H9 (cell line): ENCODE measurements at places on chromosomes 4 and X.
A peak's percentile ranks its signal among the peaks of the same experiment; 100 is the strongest.

DNA sequence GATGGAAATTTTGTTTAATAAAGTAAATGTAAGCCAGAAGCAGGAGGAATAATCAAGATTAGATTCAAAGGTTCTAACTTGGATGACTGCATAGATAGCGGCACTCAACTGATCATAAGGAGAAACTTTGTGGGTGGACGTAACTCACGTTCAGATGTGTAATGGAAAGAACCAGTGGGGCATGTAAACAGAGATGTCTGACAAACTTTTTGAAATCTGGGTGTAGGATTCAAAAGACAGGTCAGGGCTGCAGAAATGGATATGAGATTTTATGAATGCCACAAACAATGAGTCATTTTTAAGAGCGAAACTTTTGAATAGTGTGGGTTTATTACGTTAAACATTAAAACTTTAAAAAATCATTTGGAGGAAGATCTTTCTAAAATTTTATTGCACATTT, 375.6 kb downstream of the GBA3 start:
- no peak for DNase-seq

GRCh38 chr4:76962406-76963130, 13.0 kb downstream of the SEPTIN11 start:
- DNase-seq: no peak

- DNase-seq: no peak
Measured at GRCh38 chr4:101807351-101807750, 16.8 kb downstream of the BANK1 start.

DNA sequence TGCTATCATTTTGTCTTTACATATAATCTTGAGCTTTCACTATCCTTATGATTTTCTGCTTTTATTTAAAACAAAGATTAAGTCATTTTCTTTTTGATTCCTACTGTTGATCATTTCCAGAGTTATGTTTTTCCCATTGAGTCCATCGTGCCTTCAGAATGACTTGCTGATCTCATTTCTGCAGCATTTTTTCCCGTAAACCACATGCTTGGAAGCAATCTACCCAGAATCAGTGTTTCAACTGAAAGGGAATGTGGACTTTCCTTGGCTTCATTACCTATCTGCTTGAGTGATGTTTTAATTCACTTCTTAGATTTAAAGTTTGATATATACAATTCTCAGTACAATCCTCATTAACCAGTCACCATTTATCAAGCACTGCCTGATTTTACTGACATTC, 192.4 kb upstream of the FSTL5 start:
- no peak for DNase-seq

DNA sequence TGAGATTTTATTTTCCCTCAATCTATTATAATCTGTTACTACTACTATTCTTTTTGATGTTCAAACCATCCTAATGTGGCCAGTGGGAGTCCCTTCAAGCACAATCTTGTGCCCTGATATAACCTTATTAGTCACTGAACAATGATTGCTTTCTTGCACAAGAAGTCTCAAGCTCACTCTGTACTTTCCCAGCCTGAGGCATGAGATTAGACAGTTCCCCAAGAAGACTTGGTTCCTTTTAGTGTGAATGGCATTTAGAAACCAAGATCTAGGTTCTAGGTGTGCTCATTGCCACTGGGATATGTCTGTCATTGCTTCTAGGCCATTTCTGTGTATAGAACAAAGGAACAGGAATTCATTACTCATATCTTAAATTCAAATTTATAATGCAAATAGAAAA, 28.0 kb upstream of the RBM41 start:
- no peak for DNase-seq

DNA sequence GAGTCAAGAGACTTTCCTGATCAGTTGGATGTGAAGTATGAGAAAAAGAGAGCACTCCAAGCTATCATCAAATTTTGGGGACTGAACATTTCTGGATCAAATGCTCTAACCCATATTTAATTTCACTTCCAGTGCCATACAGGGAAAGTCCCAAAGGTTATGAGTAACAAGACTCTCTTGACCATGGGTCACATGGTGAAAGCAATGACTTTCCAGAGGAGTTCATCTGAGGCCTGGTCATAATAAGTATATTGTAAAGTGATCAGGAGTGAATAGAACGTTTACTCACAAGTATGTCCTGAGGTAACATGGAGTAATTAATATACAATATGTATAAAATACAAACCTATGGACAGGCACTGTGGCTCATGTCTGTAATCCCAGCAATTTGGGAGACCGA, 40.7 kb upstream of the ARMCX5 start:
- DNase-seq: no peak

DNA sequence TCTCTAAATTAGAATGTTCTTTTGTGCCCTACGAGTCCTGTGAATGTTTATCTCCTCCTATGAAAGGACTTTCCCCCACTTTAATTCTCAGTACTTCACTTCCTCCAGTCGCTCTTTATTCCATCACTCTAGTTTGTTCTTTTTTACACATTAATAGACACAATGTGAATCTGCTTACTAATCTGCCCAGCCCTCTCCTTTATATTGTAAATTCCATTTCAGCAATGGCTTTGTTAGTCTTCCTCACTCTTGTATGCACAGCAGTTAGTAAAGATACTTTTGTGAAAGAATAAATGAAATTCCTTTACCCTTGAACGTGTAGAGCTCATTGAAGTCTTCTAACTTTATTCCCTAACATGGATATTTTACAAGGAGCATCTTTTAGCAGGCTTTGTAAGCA, 255.3 kb downstream of the GALNTL6 start:
- DNase-seq: no peak

DNA sequence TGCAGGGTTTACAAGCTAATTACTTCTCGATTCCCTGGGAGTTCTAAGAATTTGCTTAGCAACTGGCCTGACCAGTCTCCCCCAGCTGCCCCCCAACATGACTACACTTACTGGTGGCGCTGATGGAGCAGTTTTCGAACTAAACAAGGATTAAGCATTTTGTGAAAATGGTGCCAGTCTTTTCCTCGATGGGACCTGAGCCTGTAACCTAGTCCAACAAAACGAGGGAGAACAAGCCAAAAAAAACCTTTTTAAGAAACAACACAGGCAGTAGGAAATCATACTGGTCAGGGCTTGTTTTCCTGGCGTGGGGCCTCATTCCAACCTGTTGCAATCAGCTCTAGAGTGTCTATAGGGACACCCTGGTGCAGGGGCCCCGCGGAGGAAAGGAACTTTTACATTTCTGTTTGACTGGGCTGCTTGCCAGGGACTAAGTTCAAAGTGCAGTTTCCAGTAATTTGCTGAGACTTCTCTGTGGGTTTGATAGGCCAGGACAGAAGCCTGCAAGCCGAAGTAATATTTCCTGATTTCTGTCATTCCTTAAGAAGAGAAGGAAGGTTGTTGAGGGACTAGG, 158.7 kb downstream of the SPRY1 start:
- no peak for DNase-seq

GRCh38 chr4:54553001-54553400, 104.8 kb upstream of the KIT start:
- no peak for DNase-seq

DNA sequence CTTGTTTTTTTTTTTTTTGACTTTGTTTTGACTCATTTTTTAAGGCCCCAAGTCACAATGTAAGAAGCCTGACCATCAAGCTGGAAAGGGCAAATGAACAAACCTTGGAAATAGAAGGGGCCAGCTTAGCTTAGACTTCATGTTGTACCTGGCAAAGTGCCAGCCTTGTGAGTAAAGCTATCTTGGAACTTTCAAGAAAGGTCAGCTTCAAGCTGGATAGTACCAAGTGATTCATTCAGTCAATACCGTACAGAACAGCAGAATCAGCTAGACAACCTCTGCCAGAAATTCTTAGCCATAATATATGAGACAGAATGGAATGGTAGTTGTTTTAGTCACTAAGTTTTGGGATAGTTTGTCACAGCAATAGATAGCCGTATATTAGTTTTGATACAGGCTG, 1492.2 kb upstream of the TENM3 start:
- no peak for DNase-seq

DNA sequence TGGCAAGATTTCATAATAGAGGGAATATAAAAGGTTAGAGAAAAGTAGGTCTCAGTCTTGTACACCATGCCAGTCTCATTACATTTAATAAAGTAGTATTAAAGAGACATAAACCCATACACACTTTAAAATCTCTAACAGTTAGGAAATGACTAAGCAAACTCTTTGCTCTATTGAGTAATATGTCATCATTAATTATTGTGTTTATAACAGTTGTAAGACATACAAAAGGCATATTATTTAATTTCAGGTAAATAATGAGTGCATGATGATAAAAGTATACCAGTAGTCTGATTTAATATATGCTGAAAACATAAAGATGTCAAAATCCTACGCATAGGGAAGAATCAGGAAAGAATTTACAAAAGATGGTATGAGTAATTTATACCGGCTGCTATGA, 31.0 kb upstream of the FGG start:
- no peak for DNase-seq

- no peak for DNase-seq
Measured at GRCh38 chrX:114924856-114925255, 92.6 kb downstream of the IL13RA2 start.

- no peak for DNase-seq
Measured at GRCh38 chrX:65633826-65634225, 33.6 kb upstream of the MSN start.

DNA sequence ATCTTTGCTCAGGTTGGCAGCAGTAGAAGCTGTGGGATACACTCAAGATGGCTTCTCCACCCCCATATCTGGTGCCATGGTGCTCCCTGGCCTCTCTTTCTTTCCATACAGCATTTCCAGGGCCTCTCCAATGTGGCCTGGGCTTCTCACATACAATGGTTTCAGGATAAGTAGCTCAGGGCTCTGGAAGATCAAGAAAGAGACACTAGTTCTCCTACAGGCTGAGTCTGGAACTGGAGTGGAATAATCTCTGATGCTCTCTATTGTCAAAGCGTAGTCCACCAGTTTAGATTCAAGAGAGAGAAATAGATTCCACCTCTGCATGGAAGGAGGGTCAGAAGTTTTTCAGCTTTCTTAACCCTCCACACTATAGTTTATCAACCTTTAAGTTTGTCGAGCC, 138.2 kb upstream of the AADAT start:
- no peak for DNase-seq

DNA sequence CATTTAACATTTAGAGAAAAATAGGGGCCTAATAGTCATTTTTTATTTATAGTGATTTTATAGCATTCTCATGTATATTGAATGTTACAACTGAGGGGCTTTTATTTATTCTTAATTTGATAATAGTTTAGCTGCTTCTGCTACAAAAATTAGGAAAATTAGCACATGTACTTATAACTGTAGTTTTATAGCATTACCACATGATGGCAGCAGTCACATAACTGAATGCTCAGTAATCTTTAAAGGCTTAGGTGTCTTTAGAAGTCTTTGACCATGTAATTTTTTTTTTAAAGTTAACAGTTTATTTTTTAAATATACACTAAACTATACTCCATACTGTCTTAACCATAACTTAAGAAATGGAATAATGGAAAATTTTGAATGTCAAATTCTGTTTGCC, 136.6 kb downstream of the STAG2 start:
- DNase-seq: no peak

DNA sequence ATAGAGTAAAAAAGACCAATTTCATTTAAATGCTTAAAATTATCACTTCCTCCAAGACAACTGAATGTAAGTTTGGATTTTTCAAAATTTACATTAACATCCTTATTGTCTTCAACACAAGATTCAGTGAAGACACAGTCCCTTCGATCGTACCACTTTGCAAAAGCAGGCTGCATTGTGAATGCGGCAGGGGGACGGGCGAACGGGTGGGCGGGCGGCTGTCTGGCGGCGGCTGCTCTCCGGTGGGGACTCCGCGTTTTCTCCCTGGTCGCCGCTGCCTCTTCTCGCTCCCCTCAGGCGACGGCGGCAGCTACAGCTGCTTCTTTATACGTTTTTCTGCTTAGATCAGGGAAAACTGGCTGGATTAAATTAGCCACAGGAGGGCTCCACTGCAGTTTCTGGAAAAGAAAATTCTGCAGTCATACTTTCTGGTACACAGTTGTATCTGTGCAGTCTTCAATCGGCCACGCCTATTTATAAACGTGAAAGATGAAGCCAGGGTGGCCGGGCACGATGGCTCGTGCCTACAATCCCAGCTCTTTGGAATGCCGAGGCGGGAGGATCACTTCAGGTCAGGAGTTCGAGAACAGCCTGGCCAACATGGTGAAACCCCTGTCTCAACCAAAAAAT, 33.9 kb upstream of the HPF1 start:
- DNase-seq: peak; percentile 66

DNA sequence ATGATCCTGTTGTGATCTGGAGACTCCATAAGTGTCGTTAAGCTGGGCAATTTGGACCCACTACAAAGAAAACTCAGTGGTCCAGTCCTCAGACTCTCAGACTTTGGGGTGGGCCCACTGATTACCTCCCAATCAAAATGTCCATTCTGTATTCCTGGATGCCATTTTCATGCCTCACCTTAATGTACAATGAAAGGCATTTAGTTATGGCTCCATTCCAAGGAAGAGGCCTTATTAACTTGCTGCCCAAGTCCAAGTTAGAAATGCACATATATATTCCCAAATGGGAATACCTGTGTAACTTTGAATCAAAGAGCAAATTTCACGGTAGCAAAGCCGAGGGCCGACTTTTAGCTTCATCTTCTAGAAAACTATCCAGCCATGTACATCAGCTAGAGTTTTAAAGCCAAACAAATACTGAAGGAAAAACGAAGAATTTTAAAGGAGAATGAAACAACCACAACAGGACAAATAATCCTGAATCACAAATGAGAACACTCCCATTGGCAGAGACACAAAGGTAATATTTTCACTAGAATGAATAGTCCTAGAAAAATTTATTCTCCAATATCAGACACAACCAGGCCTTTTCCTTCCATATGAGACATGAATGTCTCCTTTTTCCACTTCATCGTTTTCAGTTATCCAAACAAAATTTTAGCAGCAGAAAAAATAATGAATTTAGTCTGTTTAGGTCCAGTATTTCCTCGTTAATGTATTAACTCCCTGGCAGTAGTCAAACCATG, 63.7 kb upstream of the HHIP start:
- DNase-seq: no peak

DNA sequence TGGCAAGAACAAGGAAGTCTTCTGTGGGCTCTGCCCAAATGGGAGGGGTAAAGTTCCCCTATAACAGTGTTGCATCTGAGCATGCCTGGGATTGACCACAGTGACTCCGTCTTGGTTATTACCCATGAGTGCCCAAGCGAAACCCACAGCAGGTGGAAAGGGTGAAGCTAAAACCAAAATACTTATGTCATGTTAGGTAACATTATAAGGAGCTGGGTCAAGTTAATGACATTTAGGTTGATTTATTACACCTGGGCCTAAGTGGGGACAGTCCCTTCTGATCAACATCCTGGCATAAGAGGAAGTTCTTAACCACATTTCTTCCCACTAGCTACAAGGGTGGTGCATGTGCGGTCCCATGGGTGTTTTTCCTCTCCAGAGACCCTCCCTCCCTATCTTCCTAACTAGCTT, 1.3 kb upstream of the ZNF732 start:
- no peak for DNase-seq
